ENCODE measurements at places on chromosomes 3 and 15.

- DNase-seq = no peak
Measured at GRCh38 chr3:77699125-77699691, 659.3 kb downstream of the ROBO2 start.

DNA sequence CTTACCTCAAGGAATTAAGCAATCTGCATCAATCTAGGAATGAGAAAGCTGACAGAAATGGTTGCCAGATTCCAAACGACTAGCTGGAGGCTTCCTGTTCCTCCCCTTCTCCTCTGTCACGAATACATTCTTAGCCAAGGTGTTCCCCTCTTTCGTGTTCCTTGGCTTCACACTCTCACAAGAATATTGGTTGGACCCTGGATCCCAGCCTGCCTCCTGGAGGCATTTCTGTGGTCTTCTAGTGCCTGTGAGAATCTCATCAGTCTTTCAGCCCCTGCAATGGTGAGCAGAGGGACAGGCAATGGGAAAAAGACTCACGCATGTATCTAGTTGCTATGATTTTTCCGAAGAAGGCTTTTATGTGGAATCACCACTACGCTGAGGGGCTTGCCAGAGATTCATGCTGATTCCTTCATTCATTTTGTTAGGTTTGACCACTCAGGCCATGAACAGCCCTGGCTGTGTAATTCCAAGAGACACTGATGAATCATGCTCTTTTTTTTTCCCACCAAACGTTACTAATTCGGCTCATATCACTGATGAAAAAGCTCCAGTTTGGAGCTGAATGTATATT, 1.6 kb upstream of the P3H2 start:
- DNase-seq = no peak

GRCh38 chr3:157384491-157384890, 52.2 kb upstream of the PTX3 start:
- no peak for DNase-seq

DNA sequence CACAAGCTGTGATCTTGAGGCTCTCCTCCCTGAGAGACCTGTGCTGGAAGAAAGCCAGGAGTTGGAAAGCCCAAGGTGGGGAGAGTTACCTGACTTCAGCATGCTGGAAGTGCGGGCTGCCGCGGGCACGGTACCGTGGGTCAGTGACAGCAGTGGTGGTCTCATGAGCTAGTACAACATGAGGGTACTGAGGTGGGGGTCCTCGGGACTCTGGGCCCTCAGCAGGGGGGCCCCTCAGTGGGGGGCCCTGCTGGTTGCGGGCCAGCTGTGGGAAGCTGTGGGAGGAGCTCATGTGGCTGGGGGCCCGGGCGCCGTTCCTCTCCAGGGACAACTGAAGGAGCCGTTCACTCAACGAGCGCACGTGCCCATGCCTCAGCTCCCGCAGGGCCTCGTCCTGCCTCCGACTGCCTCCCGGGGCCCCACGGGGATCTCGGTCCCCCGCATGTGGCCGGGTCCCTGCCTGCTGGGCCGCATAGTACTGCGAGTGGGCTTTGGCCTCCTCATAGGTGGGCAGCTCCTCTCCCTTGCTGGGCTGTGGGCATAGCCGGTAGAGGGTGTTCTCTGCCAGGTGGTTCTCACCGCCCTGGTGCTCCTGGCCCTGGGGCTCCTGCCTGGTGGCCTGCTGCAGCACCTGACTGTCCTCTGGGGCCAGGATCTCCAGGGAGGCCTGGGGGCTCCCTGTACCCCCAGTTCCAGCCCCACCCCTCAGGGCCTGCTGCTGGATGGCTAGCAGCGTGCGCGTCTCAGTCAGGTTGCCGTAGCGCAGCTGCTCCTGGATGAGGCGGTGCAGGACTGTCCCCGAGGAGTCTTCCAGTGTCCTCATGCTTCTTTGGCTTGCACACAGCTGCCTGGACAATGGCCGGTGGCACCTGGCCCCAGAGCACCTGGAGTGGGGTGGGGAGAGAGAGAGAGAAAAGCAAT, 3.4 kb downstream of the AMOTL2 start:
- DNase-seq = peak; percentile 23

- no peak for DNase-seq
Measured at GRCh38 chr3:124840331-124840730, 46.8 kb downstream of the ITGB5 start.

DNA sequence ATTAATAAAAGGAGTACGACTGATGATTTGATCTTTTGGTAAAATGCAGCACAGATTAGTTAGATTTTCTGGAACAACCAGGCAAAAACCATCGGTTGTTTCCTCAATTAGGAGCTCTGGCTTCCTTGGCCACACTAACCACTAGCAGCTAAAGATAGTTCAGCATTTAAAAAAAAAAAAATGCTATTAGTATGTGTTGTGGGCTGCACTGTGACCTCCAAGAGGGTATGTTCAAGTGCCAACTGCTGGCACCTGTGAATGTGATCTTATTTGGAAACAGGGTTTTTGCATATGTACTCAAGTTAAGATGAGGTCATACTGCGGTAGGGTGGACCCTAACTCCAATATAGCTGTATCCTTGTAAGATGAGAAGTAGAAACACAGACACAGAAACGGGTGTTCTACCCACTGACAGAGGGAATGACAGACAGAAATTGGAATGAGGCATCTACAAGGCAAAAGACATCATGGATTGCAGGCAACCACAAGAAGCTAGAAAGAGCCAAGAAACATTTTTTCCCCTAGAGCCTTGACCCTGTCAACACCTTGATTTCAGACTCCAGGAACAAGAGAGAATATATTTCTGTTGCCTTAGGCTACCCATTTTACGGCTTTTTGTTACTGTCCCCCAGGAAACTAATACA, 534.6 kb upstream of the ROBO2 start:
- DNase-seq = no peak

GRCh38 chr3:28859897-28860296, 421.0 kb upstream of the RBMS3 start:
- no peak for DNase-seq

GRCh38 chr3:134028486-134029255, 1.1 kb downstream of the SLCO2A1 start:
- DNase-seq = peak; percentile 45

DNA sequence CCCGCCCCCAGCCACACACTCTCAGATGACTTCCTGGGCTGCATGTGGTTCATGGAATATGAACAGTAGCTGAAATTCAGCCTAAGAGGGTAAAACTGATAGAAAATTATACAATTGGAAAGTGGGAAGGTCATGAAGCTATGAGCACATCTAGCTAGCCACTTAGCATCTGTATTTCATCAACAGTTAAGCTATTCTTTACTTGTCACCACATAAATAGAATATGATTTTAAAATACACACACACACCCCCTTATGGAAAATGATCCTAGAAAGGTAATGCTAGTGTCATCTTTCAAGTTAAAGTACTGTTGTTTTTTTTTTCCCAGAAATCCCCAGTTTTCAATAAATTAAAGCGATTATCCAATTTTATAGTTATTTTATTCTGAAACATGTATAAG, 3.6 kb downstream of the MAP4 start:
- no peak for DNase-seq

- no peak for DNase-seq
Measured at GRCh38 chr15:35067496-35068347, 17.4 kb downstream of the NANOGP8 start.

DNA sequence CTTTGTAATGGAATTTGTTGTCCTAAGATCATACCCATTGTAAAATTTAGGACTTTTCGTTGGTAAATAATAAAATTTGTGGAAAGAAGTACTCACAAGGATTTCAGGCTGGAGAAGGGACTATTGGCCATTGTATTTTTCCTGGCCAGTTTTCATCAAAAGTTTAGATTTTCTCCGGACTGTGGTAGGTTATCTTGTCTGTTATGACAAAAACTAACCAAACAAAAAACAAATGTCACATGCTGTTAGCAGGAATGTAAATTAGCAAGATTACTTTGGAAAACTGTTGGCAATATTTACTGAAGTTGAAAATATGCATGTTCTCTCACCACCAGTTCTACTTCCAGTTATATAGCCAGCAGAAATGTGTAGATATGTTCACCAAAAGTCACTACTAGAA, 27.8 kb downstream of the PDE8A start:
- no peak for DNase-seq

GRCh38 chr3:55426486-55426885, 60.6 kb downstream of the WNT5A start:
- DNase-seq = no peak

- DNase-seq = no peak
Measured at GRCh38 chr3:138845181-138845601, 10.5 kb upstream of the PIK3CB start.

- DNase-seq = no peak
Measured at GRCh38 chr3:56118968-56119367, 349.3 kb downstream of the ERC2 start.

- DNase-seq = no peak
Measured at GRCh38 chr3:49387721-49388120, 24.1 kb downstream of the RHOA start.

GRCh38 chr3:58190882-58191281, 19.9 kb downstream of the DNASE1L3 start:
- DNase-seq = no peak

- no peak for DNase-seq
Measured at GRCh38 chr3:149571381-149571780, 86.4 kb downstream of the WWTR1 start.

GRCh38 chr3:141524988-141525387, 38.2 kb downstream of the RASA2 start:
- no peak for DNase-seq

- DNase-seq = no peak
Measured at GRCh38 chr3:70716832-70717231, 404.4 kb upstream of the MDFIC2 start.

DNA sequence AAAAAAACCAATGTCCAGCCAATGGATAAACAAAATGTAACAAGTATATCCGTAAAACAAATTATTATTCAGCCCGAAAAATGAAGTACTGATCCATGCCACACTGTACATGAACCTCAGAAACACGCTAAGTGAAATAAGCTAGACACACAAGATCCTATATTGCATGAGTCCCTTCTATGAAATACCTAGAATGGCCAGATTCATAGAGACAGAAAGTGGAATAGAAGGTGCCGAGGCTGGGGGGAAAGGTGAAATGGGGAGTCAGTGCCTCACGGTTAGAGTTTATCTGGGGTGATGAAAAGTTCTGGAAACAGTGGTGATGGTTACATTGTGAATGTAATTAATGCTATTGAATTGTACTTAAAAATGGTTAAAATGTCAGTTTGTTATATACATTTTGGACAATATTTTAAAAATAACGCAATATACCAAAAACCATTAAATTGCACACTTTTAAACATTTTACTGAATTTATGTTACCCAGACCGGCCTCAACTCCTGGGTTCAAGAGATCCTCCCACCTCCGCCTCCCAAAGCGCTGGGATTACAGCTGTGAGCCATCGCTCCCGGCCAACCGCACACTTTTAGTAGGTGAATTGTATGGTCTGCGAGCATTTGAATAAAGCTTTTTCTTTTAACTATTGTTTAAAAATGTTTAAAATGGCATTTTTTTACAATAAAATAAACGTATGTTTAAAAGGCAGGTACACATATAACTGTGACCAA, 2.1 kb downstream of the RNF168 start:
- DNase-seq = no peak

DNA sequence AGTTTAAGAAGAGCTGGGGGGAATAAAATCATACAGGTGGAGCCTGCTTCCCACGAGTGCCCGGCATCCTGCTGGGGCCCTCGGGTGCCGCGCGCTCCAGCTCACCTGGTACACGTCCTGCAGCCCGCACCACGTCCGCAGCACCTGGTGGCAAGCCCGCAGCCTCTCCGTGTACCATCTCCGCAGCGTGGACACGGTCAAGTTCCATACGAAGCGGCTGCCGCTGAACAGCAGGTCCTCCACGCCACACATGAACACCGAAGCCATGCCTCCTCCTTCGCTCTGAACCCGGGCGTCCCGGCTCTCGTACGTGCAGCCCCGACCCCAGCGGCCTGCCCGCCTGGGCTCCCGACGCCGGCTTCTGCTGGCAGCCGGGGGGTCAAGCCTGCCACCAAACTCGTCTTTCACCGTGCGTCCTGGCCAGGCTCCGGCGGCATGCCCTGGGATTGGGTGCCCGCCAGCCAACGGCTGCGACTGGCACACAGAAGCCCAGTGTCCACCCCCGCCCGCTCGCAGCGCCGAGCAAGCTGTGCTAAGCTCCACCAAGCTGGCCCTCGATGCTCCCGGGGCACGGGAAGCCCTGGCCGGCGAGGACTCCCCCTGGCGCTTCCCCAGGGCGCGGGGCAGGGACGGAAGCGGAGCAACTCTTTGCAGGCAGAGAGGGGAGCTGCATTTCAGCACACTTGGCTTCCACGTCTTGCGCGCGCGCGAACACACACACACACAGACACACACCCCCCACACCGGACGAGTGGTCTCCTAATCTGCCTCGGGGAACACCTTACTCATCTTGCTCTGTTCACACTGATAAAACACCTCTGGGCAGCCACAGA, at the start of gene FRMD4B:
TSS of gene FRMD4B (minus strand) at position 366 of the 833 bp plus-strand sequence. CDS start at position 267, 99 bp downstream.
- DNase-seq = peak; percentile 52

GRCh38 chr15:77145370-77145769, 74.5 kb upstream of the TSPAN3 start:
- DNase-seq = no peak

GRCh38 chr3:111545349-111545748, 3.4 kb downstream of the CD96 start:
- DNase-seq = no peak

- no peak for DNase-seq
Measured at GRCh38 chr3:109081746-109082510, 36.0 kb downstream of the MORC1 start.

DNA sequence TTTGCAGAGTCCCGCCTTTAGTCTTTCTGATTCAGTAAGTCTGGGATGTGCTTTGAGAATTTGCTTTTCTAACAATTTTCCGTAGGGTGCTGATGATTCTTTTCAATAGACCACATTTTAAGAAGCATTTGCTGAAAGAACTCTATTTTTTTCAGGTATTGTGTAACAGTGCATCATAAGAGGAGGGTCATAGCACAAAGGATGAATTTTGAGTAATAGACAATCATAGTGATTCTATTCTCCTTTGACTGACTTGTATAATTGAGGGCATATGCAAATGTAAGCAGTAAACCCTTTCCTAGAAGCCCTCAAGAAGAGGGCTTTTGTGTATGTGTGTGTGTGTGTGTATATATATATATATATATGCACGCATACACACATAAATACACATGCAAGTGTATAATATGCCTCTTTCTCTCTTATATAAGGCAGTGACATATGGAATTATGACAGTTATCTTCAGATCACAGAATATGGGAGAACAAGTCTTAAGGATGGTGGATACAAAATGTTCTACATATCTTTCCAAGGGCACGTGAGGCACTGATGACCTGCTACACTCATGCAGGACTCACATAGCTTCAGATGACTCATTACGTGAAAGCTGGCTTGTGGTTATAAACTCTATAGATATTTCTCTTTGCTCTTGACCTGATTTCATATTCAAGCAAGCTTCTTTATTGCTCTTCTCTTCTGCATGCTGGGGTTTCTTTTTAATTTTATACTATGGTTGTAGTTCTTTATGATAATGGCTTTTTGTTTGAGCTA, 6.5 kb upstream of the PLSCR1 start:
- no peak for DNase-seq

DNA sequence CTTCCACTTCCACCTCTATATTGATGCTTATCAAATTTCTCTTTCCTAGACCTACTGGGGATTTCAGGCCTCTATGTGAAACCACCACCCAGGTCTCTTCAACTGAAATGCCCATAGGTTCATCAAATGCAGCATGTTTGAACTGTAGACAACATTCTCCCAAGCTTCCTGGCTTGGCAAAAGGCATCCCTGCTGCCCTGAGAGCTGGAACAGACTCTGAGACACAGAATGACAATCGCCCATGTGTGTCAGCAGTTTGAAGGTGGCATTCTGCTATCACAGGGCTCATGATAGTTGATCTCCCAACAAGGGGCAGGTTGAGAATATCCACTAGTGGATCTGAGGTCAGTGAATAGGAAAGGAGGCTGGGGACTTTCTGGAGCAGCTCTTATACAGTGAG, 200.7 kb downstream of the RPLP1 start:
- DNase-seq = no peak

Data from mesothelial cell of epicardium (in vitro differentiated cells).